ENCODE measurements at places on chromosomes 13 and 19.

GRCh38 chr13:27976362-27977091 lies 7.4 kb upstream of the CDX2 start:
- H3K27ac ChIP-seq: no peak overlapping the region
- no peak for DNase-seq

DNA sequence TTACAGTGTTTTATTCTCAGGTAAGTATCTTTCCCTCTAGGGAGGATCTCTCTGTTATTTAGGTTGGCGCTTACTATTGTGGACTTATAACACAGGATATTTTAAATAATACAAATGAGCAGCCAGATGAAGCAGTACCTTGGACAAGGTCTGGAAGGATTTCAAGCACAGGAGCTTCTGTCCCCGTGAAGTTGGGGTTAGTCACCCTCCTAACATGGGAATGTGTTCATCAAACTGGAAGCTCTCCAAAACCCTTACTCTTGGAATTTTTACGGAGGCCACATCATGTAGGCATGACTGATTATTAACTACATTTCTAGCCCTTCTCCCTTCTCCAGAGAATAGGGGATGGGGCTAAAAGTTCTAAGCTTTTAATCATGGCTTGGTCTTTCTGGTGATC lies 38.3 kb upstream of the SPRY2 start:
- no peaks in the 10 kb centered on the region for H3K27me3 ChIP-seq
- H3K27ac ChIP-seq: no peak overlapping the region
- H3K4me3 ChIP-seq: no peak overlapping the region
- no peaks in the 10 kb centered on the region for H3K36me3 ChIP-seq

DNA sequence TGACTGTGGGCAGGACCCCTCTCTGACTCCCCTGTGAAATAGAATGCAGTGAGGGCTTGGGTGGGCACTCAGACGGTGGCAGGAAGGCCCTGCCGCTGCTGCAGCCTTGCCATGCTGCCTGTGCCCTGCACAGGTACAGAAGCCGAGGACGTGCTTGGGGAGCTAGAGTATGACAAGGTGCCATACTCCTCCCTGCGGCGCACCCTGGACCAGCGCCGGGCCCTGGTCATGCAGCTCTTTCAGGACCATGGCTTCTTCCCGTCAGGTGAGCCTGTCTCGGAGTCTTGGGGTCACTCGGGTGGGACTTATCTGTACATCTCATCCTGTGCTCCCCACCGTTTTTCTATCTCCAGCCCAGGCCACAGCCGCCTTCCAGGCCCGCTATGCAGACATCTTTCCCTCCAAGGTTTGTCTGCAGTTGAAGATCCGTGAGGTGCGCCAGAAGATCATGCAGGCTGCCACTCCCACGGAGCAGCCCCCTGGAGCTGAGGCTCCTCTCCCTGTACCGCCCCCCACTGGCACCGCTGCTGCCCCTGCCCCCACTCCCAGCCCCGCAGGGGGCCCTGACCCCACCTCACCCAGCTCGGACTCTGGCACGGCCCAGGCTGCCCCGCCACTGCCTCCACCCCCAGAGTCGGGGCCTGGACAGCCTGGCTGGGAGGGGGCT lies 7.3 kb upstream of the PRR19 start:
- DNase-seq: no peak
- H3K36me3 ChIP-seq: peaks cover 57% of the 10 kb centered on the region
- H3K4me3 ChIP-seq: no peak overlapping the region
- no peak overlapping the region for H3K27ac ChIP-seq
- no peaks in the 10 kb centered on the region for H3K27me3 ChIP-seq
- H3K4me1 ChIP-seq: no peaks in the 10 kb centered on the region

DNA sequence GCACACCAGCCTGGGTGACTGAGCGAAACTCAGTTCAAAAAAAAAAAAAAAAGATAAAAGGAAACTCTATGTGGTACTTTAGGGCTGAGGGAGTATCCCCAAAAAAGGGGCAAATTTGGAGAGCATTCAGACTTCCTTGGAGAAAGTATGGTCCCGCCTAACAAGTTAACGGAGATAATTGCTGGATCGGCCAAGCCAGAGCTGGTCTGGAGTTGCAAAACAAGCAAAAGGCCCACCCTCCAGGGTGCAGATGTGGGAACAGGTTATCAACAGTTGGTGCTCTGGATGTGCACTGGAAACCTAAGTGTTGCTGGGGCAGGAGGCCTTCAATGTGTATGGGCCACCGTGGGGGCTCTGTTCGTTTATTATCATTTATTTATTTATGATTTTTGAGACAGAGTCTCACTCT lies 2.8 kb downstream of the IQCN start:
- no peak for DNase-seq
- H3K4me3 ChIP-seq: no peak overlapping the region
- no peak overlapping the region for H3K27ac ChIP-seq
- no peaks in the 10 kb centered on the region for H3K27me3 ChIP-seq

DNA sequence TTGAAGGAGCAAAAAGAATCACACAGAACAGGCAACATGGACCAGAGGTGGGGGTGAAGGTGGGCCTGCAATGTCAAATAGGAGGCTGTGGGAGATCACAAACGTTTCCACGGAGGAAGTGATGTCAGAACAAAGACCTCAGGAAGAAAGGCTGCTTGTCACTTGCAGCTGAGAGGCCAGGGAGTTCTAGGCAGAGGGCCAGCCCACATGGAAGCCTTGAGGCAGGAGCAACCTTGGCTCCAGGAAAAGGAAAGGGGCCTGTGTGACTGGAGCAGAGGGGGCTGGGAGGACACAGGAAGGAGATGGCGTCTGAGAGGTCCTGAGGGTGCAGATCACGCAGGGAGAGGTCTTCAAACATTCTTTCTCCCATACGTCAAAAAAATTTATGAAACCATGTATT lies 16.3 kb downstream of the ZNF160 start:
- peaks cover 26% of the 10 kb centered on the region for H3K4me1 ChIP-seq
- H3K27ac ChIP-seq: peak overlapping the region; percentile 63
- no peaks in the 10 kb centered on the region for H3K27me3 ChIP-seq
- no peak overlapping the region for H3K4me3 ChIP-seq
- DNase-seq: peak; percentile 85
- H3K36me3 ChIP-seq: peaks cover 100% of the 10 kb centered on the region

- no peaks in the 10 kb centered on the region for H3K4me1 ChIP-seq
- no peak overlapping the region for H3K4me3 ChIP-seq
- DNase-seq: no peak
These were observed 56.9 kb downstream of the PEPD start for GRCh38 chr19:33464733-33465115.

GRCh38 chr13:94704377-94705080 lies 7.8 kb downstream of the SOX21 start:
- peaks cover 5% of the 10 kb centered on the region for H3K4me1 ChIP-seq
- H3K4me3 ChIP-seq: no peak overlapping the region
- peaks cover 97% of the 10 kb centered on the region for H3K27me3 ChIP-seq
- no peaks in the 10 kb centered on the region for H3K36me3 ChIP-seq
- no peak overlapping the region for H3K27ac ChIP-seq
- no peak for DNase-seq

- peaks cover 6% of the 10 kb centered on the region for H3K27me3 ChIP-seq
- DNase-seq: no peak
- no peak overlapping the region for H3K4me3 ChIP-seq
- H3K36me3 ChIP-seq: no peaks in the 10 kb centered on the region
These were observed 6.6 kb upstream of the ZNF428 start for GRCh38 chr19:43625918-43626579.

- H3K27me3 ChIP-seq: no peaks in the 10 kb centered on the region
- no peak overlapping the region for H3K27ac ChIP-seq
- H3K4me1 ChIP-seq: no peaks in the 10 kb centered on the region
These were observed 112.6 kb upstream of the DACH1 start for GRCh38 chr13:71979616-71980015.

GRCh38 chr19:20423381-20424197 lies 142.0 kb downstream of the ZNF737 start:
- H3K4me3 ChIP-seq: peak overlapping the region; percentile 71
- H3K27ac ChIP-seq: peak overlapping the region; percentile 83
- no peaks in the 10 kb centered on the region for H3K27me3 ChIP-seq
- no peaks in the 10 kb centered on the region for H3K36me3 ChIP-seq
- no peaks in the 10 kb centered on the region for H3K4me1 ChIP-seq
- DNase-seq: peak; percentile 57

DNA sequence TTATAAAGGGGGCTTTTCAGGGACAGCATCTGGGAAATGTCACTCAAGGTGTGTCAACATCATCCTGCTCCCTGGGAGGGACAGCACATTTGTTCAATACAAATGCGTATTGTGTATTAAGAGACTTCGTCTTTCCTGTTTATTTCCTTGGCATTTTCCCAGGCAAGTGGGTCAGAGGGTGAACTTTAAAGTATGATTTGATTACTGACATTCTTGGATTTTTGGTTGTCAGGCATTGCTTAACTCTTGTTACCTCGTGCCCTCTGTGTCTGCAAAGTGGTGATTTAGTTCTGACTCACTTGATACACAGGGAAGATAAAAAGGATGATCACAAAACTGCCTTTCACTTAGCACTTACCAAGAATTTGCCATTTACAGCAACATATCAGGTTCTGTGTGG lies 292.7 kb downstream of the SUCLA2 start:
- no peaks in the 10 kb centered on the region for H3K27me3 ChIP-seq
- DNase-seq: no peak
- H3K36me3 ChIP-seq: no peaks in the 10 kb centered on the region
- no peak overlapping the region for H3K4me3 ChIP-seq
- H3K27ac ChIP-seq: no peak overlapping the region

DNA sequence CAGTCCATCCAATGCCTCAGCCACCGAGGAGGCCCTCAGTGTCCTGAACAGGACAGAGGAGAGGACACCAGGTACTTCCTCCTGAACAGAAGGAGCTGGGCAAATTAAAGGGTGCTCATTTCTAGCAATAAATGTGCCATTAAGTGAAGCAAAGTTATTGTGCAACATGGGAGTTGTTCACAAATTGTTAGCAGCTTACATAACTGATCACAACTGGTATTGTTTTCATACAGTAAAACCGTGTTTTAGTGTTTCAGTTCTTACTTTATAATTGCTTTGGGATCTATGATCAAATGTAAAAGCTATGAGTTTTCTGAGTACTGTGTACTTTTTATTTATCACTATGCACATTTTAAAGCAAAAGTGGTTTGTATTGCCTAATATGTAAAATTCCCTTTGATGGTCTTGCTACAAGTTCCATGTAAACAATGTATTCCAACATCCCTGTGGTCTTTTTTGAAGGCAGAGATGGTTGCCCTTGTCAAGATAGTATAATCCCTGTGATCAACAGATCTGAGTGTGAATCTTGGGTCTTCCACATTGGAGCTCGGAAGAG lies 263.1 kb downstream of the FGF14 start:
- H3K27ac ChIP-seq: no peak overlapping the region
- H3K36me3 ChIP-seq: no peaks in the 10 kb centered on the region
- no peak for DNase-seq
- H3K27me3 ChIP-seq: no peaks in the 10 kb centered on the region

GRCh38 chr13:93614776-93615175 lies 388.2 kb downstream of the GPC6 start:
- H3K4me3 ChIP-seq: no peak overlapping the region
- H3K27me3 ChIP-seq: no peaks in the 10 kb centered on the region
- H3K4me1 ChIP-seq: no peaks in the 10 kb centered on the region

DNA sequence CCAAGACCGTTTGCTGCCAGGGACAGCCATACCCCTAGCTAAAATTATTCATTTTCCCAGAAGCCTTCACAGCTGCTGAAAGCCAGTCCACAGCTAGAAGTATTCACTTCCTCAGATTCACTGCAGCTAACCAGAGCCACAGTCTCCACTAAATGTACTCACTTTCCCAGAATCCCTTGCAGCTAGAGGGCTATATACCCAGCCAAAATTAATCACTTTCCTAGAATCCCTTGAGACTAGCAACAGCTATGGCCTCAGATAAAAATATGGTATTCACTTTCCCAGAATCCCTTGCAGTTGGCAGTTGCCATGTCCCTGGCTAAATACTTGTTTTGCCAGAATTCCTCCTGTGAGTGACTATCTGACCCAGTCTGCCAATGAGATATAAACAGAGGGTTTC lies 13.8 kb upstream of the MEIS3 start:
- no peak overlapping the region for H3K4me3 ChIP-seq
- H3K27ac ChIP-seq: no peak overlapping the region
- peaks cover 76% of the 10 kb centered on the region for H3K27me3 ChIP-seq
- H3K36me3 ChIP-seq: no peaks in the 10 kb centered on the region
- peaks cover 15% of the 10 kb centered on the region for H3K4me1 ChIP-seq
- DNase-seq: no peak

GRCh38 chr19:50974702-50975556 lies 5.5 kb upstream of the KLK6 start:
- H3K4me1 ChIP-seq: no peaks in the 10 kb centered on the region
- no peak for DNase-seq
- peaks cover 3% of the 10 kb centered on the region for H3K27me3 ChIP-seq
- H3K4me3 ChIP-seq: no peak overlapping the region

GRCh38 chr19:4531562-4532165 lies 3.4 kb downstream of the PLIN5 start:
- no peak for DNase-seq
- H3K27me3 ChIP-seq: no peaks in the 10 kb centered on the region
- H3K27ac ChIP-seq: no peak overlapping the region
- H3K4me3 ChIP-seq: no peak overlapping the region
- H3K36me3 ChIP-seq: no peaks in the 10 kb centered on the region

DNA sequence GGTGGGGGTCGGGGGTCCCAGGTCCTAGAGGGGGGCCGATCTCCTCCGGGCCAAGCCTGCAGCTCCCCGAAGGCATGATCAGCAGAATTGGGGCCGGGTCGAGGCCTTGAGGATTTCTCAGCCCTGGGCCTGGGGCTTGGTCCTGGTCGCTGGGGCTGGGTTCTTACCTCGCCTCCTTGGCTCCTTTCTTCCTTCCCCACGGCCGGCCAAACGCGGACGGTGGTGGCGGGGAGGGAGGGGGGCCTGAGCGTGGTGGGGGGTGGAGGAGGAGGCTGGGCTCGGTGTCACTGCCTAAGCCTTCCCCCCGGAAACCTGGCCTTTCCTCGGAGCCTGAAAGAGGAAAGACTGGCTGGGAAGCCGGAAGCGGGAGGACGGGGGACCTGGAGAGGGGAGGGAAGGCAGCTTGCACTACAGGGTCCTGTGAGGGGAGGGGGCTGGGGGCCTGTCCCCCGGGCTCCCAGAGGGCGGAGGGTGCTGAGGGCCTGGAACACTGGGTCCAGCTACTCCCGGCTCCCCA lies at the start of gene ZNF579:
TSS of gene ZNF579 (minus strand) at position 221 of the 517 bp plus-strand sequence. CDS start 1,209 bp downstream, outside the sequence.
- no peaks in the 10 kb centered on the region for H3K27me3 ChIP-seq
- H3K36me3 ChIP-seq: peaks cover 24% of the 10 kb centered on the region
- peak within 1 kb of the TSS; percentile 86 for H3K4me3 ChIP-seq
- peak within 1 kb of the TSS; percentile 96 for H3K27ac ChIP-seq

DNA sequence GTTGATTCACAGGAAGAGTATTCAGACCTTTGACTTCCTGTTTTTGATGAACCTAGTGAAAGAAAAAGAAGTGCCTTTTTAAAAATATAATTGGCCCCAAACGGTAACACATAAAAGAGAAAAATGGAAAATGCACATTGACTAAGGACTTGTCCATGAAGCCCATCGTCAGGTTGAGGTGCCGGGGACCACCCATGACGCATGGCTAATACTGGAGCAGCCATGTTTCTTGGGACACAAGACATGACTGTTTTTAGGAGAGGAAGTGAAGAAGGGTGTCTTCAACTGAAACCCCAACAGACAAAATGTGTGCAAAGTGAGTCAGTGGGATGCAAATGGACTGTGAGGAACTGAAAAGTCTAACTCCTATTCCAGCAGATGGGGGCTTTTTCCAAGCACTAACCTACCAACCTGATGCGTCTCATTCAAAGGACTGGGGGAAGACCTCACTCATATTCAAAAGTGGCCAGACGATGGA lies 459.4 kb downstream of the FOXO1 start:
- no peaks in the 10 kb centered on the region for H3K27me3 ChIP-seq
- H3K4me3 ChIP-seq: no peak overlapping the region
- H3K36me3 ChIP-seq: no peaks in the 10 kb centered on the region
- H3K4me1 ChIP-seq: no peaks in the 10 kb centered on the region

GRCh38 chr19:46901701-46902401 lies 41.1 kb downstream of the ARHGAP35 start:
- no peak overlapping the region for H3K4me3 ChIP-seq
- no peaks in the 10 kb centered on the region for H3K36me3 ChIP-seq
- no peaks in the 10 kb centered on the region for H3K27me3 ChIP-seq
- peaks cover 49% of the 10 kb centered on the region for H3K4me1 ChIP-seq
- DNase-seq: no peak
- peak overlapping the region; percentile 78 for H3K27ac ChIP-seq

Data from heart right ventricle (tissue), 16 donors.